ENCODE measurements at places on chromosomes 4 and X. TPM values are rescaled to one million over a fixed set of nuclear protein-coding genes. Genes with fewer than 3 reads are reported as not detected.

The SUPT20HL2 gene
- total RNA-seq = not detected

GRCh38 chr4:173357939-173358338 is 12.8 kb upstream of the SAP30 start:
- no peak overlapping the region for H3K4me3 ChIP-seq
- H3K27me3 ChIP-seq = no peaks in the 10 kb centered on the region
- H3K4me1 ChIP-seq = no peaks in the 10 kb centered on the region
- no peak for DNase-seq
- H3K36me3 ChIP-seq = peaks cover 4% of the 10 kb centered on the region

The HSFX1 gene
- total RNA-seq = 0.55 TPM

- no peak overlapping the region for H3K27ac ChIP-seq
- DNase-seq = no peak
- H3K27me3 ChIP-seq = no peaks in the 10 kb centered on the region
These were observed 19.3 kb upstream of the MSMO1 start for GRCh38 chr4:165308166-165308565.

- H3K36me3 ChIP-seq = no peaks in the 10 kb centered on the region
- no peak overlapping the region for H3K27ac ChIP-seq
- H3K4me3 ChIP-seq = no peak overlapping the region
- H3K4me1 ChIP-seq = peaks cover 27% of the 10 kb centered on the region
These were observed 167.5 kb upstream of the SLC7A11 start for GRCh38 chr4:138409670-138410069.

The TASL gene
- total RNA-seq = not detected

The CXCL1 gene
- total RNA-seq = 1.3 TPM

- no peak overlapping the region for H3K27ac ChIP-seq
- no peaks in the 10 kb centered on the region for H3K27me3 ChIP-seq
- no peak overlapping the region for H3K4me3 ChIP-seq
- DNase-seq = no peak
- no peaks in the 10 kb centered on the region for H3K4me1 ChIP-seq
These were observed 75.6 kb upstream of the GRXCR1 start for GRCh38 chr4:42816880-42817400.

DNA sequence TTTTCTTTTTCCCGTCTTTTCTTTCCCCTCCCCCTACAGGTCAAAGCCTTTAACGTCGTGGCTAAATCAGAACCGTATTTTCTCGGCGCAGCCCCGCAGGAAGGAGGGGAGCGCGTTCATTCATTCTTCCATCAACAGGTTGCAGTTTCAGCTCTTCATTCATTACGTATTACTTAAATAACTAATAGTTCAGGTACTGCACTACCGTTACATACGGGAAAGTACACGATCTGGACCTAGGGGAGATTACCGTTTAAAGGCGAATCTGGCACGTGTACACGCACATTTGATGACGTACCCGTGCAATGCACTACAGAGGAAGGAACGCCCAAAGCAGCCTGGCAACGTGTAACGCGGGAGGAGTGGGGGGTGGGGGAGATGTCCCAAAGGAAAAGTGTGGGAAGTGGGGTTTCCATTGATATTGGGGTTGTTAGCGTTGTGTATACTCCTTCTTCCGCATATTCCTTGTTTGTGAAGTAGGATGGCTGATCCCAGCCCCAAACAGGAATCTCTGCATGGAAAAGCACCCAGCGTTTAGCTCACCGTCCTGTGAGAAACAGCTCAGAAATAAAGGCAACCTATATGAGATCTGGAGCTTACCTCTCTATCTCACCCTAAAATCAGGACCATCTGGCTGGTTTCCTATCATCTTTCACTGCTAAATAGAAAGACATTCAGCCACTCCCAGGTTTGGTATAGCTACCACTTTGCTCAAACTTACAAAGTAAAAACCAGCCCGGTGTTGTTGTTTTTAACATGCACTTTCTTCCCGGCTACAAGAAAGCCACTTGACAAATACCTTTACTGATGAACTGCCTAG is 585 bp upstream of the SEC24D start:
- H3K27me3 ChIP-seq = peaks cover 10% of the 10 kb centered on the region
- H3K4me3 ChIP-seq = peak overlapping the region; percentile 98
- H3K27ac ChIP-seq = peak overlapping the region; percentile 99
- H3K4me1 ChIP-seq = peaks cover 42% of the 10 kb centered on the region
- peaks cover 40% of the 10 kb centered on the region for H3K36me3 ChIP-seq

- H3K4me3 ChIP-seq = no peak overlapping the region
- H3K36me3 ChIP-seq = no peaks in the 10 kb centered on the region
- H3K27me3 ChIP-seq = no peaks in the 10 kb centered on the region
- no peak for DNase-seq
These were observed 119.0 kb downstream of the RTL3 start for GRCh38 chrX:78540171-78540570.

DNA sequence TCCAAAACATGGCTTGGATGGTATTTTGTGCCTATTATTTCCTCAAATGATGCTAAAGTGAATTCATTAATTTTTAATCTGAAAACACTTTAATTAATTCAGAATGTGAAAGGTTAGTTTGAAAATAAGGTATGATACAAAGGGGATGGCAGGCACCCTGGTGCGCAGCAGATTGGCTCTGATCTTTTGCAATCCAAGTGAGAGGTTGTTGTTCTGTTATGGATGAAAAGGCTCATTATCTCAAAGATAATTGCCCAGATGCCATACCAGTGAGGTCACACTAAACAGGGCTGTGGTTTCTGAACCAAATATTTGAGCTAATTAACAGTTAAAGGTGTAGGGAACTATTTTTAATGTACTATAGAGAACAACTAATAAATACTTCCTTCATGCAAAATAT is 504.9 kb downstream of the RAPGEF2 start:
- H3K27ac ChIP-seq = no peak overlapping the region
- no peaks in the 10 kb centered on the region for H3K27me3 ChIP-seq
- H3K36me3 ChIP-seq = no peaks in the 10 kb centered on the region
- no peaks in the 10 kb centered on the region for H3K4me1 ChIP-seq
- DNase-seq = no peak
- no peak overlapping the region for H3K4me3 ChIP-seq

GRCh38 chr4:41364876-41365275 is 108.1 kb downstream of the UCHL1 start:
- DNase-seq = no peak
- H3K27ac ChIP-seq = peak overlapping the region; percentile 91
- H3K4me1 ChIP-seq = peaks cover 74% of the 10 kb centered on the region
- H3K27me3 ChIP-seq = peaks cover 15% of the 10 kb centered on the region

DNA sequence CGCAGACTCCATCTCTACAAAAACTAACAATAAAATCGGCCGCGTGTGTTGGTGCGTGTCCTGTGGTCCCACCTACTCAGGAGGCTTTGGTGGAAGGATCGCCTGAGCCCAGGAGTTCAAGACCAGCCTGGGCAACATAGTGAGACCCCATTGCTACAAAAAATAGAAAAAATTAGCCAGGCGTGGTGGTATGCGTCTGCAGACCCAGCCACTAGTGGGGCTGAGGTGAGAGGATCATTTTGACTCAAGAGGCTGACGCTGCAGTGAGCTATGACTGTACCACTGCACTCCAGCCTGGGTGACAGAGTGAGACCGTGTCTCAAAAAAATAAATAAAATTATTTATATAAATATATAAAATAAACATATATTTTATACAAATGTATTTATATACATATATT is 22.3 kb downstream of the ASMTL start:
- peaks cover 15% of the 10 kb centered on the region for H3K36me3 ChIP-seq
- peaks cover 2% of the 10 kb centered on the region for H3K27me3 ChIP-seq
- H3K4me1 ChIP-seq = no peaks in the 10 kb centered on the region
- no peak for DNase-seq
- no peak overlapping the region for H3K4me3 ChIP-seq
- no peak overlapping the region for H3K27ac ChIP-seq

The SLIT2 gene
- 142 TPM for total RNA-seq

- no peak overlapping the region for H3K4me3 ChIP-seq
- no peak for DNase-seq
- no peaks in the 10 kb centered on the region for H3K36me3 ChIP-seq
- no peaks in the 10 kb centered on the region for H3K4me1 ChIP-seq
These were observed 25.5 kb upstream of the NHSL2 start for GRCh38 chrX:71885099-71885498.

DNA sequence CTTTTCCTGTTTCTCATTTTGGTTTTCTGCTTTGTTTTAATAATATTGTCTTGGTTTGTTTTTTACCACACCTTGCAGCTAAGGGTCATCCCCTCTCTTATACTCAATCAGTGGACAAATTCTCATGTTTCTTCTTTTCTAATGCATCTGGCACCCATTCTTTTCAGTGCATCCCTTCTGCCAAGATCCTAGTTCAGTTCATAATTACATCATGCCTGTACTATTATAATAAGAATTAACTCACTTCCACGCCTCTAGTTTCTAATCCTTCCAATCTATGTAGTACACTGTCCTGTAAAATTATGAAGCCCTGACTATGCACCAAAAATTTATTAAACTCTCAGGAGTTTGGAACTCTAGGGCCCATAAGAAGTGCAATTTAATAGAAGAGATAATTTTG is 126.1 kb downstream of the FAT4 start:
- H3K36me3 ChIP-seq = peaks cover 13% of the 10 kb centered on the region
- H3K27ac ChIP-seq = no peak overlapping the region
- H3K4me1 ChIP-seq = no peaks in the 10 kb centered on the region
- no peaks in the 10 kb centered on the region for H3K27me3 ChIP-seq
- H3K4me3 ChIP-seq = no peak overlapping the region

The TNMD gene
- total RNA-seq = not detected

DNA sequence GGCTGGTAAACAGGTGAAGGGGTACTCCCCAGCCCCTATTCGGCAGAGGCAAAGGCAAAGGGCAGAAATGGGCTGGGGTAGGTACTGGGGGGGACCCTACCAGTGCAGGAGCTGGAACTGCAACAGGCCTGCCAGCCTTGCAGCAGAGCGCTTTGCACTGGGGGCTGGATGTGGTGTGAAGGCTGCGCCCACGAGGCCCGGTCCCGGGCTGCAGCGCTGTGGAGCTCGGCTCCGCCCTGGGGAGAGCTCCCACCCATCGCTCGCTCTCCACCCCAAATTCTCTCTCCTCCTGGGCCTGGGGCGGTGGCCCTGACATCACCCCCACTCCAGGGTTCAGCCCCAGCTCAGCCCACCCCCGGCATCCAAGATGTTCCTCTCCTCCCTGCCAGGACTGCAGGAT is 24.2 kb downstream of the IQSEC2 start:
- no peak overlapping the region for H3K27ac ChIP-seq
- DNase-seq = no peak
- peaks cover 4% of the 10 kb centered on the region for H3K27me3 ChIP-seq
- peaks cover 2% of the 10 kb centered on the region for H3K4me1 ChIP-seq
- no peak overlapping the region for H3K4me3 ChIP-seq

GRCh38 chr4:139734875-139735380 is 69.3 kb downstream of the MGST2 start:
- peak overlapping the region; percentile 71 for H3K27ac ChIP-seq
- H3K4me1 ChIP-seq = peaks cover 8% of the 10 kb centered on the region
- peaks cover 3% of the 10 kb centered on the region for H3K27me3 ChIP-seq
- DNase-seq = peak; percentile 60
- H3K36me3 ChIP-seq = no peaks in the 10 kb centered on the region

DNA sequence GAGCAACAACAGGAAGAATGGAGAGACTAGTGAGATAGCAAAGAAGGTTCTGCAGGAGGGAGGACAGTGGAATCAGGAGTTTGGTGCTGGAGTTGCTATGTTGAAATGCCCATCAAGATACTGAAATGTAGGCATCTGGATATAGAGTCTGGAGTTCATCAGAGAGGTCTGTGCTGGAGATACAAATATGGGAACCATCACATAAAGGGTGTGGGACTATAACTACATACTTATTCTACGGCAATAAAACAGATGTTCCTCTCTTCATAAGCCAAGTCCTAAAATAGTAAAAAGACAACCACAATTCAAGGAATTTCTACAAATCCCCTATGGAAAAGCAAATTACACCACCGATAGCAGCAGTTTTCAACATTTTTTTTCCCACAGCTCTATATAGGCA is 1.6 kb downstream of the MED14 start:
- DNase-seq = no peak
- H3K4me1 ChIP-seq = peaks cover 24% of the 10 kb centered on the region
- H3K4me3 ChIP-seq = peak overlapping the region; percentile 93
- 0 out of 2 replicates have a peak overlapping the region, but pooled peaks have one; percentile 5 for H3K27ac ChIP-seq

DNA sequence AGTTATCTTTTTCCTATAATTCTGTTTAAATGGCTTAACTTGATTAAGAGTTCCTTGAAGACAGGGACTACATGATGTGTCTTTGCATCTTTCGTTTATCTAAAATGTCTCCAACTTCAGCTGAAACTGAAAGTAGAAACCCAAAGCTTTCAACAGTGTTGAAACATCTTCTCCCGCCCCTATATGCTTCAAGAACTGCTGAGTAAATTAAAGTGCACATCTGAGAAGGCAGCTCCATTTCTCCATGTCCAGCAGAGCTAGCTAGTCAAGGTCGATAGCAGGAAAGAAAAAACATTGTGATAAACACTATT is 185.7 kb upstream of the TBL1X start:
- H3K36me3 ChIP-seq = no peaks in the 10 kb centered on the region
- no peak for DNase-seq
- peak overlapping the region; percentile 85 for H3K4me3 ChIP-seq

- peaks cover 28% of the 10 kb centered on the region for H3K4me1 ChIP-seq
- DNase-seq = no peak
- peak overlapping the region; percentile 22 for H3K27ac ChIP-seq
- no peak overlapping the region for H3K4me3 ChIP-seq
- H3K27me3 ChIP-seq = peaks cover 10% of the 10 kb centered on the region
These were observed 62.3 kb downstream of the UCHL1 start for GRCh38 chr4:41318839-41319530.

The OTC gene
- not detected for total RNA-seq

- H3K4me3 ChIP-seq = no peak overlapping the region
- H3K27ac ChIP-seq = no peak overlapping the region
- H3K36me3 ChIP-seq = peaks cover 15% of the 10 kb centered on the region
- H3K27me3 ChIP-seq = peaks cover 16% of the 10 kb centered on the region
- H3K4me1 ChIP-seq = no peaks in the 10 kb centered on the region
These were observed 91.2 kb downstream of the FAM53A start for GRCh38 chr4:1592709-1593417.

DNA sequence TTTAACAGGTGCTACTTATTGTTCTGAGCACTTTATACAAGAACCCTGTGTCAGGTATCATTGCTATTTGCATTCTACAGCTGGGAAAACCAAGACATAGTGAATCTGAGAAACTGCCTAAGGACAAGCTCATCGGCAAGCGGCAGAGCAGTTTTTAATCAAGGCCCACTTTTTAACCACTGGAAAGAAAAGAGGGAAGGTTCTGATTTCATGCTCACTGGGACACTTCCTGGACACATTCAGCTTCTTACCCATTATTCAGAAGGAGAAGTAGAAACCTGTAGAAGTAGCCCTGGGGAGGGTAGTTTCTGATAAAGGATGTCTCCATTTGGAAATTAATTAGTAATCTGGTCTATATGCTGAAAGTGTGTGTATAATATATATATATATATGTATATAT is 2.5 kb upstream of the LNX1 start:
- H3K27ac ChIP-seq = no peak overlapping the region
- H3K27me3 ChIP-seq = no peaks in the 10 kb centered on the region
- H3K4me3 ChIP-seq = no peak overlapping the region
- DNase-seq = no peak

The TLR6 gene
- 0.88 TPM for total RNA-seq

GRCh38 chrX:123184866-123185276 is 793 bp downstream of the GRIA3 start:
- peaks cover 6% of the 10 kb centered on the region for H3K36me3 ChIP-seq
- peaks cover 2% of the 10 kb centered on the region for H3K27me3 ChIP-seq
- peaks cover 45% of the 10 kb centered on the region for H3K4me1 ChIP-seq

The ZNF157 gene
- total RNA-seq = not detected

Measured in HFFc6 (cell line).